Right lung (tissue), 10 donors: ENCODE measurements at places on chromosomes 7 and 10. TPM values are rescaled to one million over a fixed set of nuclear protein-coding genes. Genes with fewer than 3 reads are reported as not detected.

DNA sequence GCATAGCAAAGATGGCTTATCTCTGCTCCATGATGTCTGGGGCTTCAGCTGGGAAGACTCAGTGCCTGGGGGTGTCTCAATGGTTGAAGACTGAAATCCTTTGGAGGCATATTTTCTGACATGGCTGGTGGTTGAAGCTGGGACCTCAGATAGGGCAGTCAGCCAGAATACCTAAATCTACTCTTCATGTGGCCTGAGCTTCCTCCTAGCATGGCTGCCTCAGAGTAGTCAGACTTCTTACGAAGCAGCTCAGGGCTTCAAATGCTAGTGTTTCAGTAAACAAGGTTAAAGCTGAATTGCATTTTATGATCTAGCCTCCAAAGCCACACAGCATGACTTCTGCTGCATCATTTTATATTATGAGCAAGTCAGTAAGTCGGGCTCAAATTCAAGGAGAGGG, 2.6 kb upstream of the BRAF start:
- DNase-seq: no peak

- no peak for DNase-seq
Observed at GRCh38 chr10:86390337-86391120, 23.9 kb upstream of the GRID1 start.

- no peak for DNase-seq
Observed at GRCh38 chr10:97042081-97042480, 143.7 kb downstream of the SLIT1 start.

DNA sequence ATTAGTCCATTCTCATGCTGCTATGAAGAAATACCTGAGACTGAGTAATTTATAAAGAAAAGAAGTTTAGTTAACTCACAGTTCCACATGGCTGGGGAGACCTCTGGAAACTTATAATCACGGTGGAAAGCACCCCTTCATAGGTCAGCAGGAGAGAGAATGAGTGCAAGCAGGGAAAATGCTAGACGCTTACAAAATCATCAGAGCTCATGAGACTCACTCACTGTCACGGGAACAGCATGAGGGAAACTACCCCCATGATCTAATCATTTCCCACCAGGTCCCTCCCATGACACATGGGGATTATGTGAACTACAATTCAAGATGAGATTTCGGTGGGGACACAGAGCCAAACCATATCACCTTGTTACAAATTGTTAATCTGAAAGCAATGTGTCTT, 15.8 kb downstream of the TAS2R39 start:
- no peak for DNase-seq

DNA sequence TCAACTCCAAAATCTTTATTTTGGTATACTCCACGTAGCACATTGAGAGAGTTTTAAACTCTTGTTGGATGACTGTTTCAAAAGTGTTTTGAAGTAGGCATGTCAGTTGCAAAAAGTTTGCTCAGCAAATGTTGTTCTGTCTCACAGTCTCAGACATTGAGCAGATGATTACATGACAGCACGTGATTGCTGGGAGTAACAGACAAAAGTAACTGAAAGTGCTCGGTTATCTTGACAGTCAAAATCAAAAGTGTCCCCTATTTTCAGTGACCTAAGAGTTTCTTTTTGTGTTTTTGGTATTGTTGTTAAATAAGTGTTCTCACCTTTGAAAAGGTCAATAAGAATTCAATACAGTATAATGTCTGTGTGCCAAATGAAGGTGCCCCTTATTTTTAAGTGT, 84.3 kb downstream of the CFTR start:
- no peak for DNase-seq

DNA sequence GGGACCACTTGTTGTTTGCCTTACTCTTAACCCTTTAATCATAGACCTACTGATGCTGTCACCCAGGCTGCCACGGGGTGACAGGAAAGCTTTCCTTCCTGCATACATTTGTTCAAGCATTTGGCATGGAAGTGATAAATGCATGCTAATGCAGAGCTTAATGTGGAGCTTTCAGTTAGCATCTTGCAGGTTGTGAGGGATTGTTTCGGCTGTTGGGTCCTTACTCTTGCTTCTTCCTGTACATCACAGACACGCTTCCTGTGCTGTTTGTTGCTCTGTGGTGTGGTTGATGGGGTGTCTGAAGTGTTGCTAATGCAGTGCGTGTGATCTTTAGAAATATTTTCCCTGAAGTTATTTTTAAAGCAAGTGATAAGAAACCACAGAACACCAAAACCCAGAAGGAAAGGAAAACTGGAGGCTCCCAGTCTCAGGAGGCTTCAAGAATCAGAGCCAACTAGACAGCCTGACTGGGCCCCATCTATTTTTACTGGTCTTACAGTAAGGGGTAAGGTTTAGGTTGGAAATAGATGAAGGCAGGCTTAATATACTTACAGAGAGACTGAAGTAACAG, 143.1 kb downstream of the CHN2 start:
- no peak for DNase-seq

- DNase-seq: no peak
Observed at GRCh38 chr7:144545330-144545729, 141.8 kb upstream of the NOBOX start.

DNA sequence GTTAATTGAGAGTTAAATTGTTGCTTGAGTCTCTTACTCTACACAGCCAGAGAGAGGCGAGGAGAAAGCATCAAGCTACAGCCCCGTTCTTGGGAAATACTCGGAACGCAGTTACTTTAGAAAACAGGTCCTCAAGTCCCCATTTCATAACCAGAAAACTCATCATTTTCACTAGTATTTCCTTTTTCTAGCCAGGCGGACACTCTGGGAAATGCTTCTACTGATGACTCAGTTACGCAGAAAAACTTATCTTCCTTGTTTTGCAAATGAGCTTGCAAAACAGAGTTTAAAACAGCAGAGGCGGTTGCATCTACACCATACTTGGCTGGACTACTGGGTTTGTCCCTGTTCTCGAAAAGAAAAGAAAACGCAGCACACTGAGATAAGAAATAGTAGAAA, 111.4 kb upstream of the FGFR2 start:
- no peak for DNase-seq

DNA sequence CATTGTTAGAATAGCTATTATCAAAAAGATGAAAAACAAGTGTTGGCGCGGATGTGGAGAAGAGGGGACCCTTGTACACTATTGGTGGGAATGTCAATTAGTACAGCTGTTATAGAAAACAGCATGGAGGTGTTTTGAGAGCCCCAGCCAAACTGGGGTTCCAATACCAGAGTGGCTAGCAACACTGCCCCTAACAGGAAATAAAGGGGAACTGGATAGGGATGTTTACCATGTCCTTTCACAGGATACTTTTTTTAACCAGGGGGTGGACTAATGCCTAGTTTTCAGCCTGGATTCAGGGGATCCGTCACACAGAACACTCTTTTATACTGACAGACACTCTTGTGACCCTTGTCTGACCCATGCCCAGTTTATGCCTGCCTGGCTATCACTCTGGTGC, 6.9 kb upstream of the GSTK1 start:
- no peak for DNase-seq

- DNase-seq: no peak
Observed at GRCh38 chr10:3336673-3337293, 164.2 kb upstream of the PITRM1 start.

The SPDYE9 gene
- 1.7 TPM for polyA plus RNA-seq

The TFPI2 gene
- 12.9 TPM for polyA plus RNA-seq

The KRIT1 gene
- 62.4 TPM for polyA plus RNA-seq

The MACC1 gene
- 15.8 TPM for polyA plus RNA-seq
